ENCODE measurements at places on chromosomes 1 and 21.

DNA sequence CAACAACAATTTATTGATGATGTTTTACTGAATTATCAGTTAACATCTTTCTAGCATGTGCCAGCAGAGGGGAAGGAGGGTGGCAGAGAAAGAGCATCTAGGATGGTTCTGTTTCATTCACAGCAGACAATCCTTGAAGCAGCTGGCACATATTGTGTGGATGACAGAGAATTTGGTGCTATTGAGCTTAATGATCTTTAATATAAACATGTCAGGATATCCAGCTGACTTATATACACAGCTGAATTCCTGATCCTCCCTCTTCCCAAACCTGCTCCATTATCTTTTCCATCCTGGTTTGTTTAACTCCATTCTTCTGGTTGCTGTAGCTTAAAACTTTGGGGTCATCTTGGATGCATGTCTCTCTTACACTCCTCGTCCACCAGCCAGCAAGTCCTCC lies 218.6 kb downstream of the CACNA1E start:
- DNase-seq = no peak

DNA sequence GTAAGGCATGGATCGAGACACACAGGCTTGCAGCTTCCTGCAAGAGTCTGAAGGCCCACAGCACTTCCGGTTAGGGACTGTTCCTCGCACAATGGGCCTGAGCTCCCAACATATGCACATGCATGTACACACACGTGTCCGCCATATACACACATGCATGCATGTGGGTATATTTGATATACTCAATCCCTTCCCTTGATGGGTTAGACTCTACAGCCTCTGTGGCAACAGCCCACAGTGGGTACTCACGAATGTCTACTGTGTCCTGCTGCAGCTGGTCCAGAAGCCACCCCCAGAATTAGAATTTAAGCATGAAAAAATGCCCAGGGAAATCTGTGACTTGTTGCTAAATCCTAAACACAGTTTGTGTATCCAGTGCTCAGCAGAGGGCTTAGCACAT lies 9.9 kb downstream of the F3 start:
- DNase-seq = no peak

- no peak for DNase-seq
Observed at GRCh38 chr1:197914510-197914909, 2.7 kb upstream of the LHX9 start.

GRCh38 chr1:119372503-119373086 lies 4.0 kb downstream of the HAO2 start:
- peak; percentile 83 for DNase-seq

DNA sequence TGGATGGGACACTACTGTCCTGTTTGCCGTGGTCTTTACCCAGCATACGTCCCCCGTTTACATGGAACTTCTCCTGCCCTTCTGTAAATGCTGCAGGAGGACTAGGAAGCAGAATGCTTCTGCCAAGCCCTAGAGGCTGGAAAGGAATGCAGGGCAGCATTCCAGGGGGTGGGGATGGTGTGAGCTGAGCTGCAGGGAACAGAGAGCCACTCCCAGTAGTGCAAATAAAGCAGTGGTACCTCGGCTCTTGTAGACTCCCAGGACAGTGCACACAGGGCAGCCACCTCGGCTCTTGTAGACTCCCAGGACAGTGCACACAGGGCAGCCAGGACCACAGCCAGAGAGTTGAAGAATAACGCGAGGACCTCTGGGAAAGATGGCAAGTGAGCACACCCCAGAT lies 35.4 kb downstream of the PTPRU start:
- DNase-seq = no peak

DNA sequence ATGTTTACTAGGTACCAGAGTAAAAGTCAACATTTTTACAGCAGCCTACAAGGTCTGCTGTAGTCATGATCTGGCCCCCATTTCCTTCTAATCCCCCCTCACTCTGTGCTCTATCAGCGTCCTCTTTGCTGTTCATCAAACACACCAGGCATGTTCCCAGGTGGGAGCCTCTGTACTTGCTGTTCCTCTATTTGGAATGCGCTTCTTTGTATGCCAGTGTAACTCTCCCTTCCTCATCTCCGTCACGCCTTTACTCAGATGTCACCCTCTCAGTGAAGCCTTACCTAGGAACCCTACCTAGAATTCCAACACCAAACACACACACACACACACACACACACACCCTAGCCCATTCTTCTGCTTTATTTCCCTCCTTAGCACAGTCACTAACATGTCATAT lies 21.0 kb downstream of the TP53BP2 start:
- no peak for DNase-seq

GRCh38 chr1:20896826-20897225 lies 109.7 kb upstream of the HP1BP3 start:
- no peak for DNase-seq

DNA sequence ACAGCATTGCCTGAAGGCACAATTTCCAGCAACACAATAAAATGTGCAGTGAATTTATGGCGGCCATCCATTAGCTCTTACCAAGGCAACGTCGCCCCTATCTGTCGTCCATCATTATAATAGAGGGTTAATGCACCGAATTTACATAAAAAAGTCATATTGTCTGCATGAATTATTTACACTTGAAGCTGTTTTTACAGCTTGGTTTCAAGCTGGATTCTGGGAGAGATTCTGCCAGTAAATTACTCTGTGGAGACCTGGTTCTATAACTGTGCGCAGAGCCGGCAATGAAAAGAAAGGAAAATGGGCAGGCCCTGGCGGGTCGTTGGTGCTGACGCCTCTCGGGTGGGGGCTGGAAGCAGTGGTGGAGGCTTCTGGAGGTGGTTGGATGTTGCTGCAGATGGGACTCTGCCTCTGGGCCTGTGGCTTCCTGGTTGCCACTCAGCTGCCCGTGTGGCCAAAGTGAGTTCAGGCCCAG lies 48.9 kb upstream of the POU3F1 start:
- no peak for DNase-seq

GRCh38 chr21:37232274-37233018 lies 34.7 kb downstream of the VPS26C start:
- DNase-seq = no peak

GRCh38 chr1:44655609-44656008 lies 18.7 kb downstream of the TMEM53 start:
- peak; percentile 40 for DNase-seq

DNA sequence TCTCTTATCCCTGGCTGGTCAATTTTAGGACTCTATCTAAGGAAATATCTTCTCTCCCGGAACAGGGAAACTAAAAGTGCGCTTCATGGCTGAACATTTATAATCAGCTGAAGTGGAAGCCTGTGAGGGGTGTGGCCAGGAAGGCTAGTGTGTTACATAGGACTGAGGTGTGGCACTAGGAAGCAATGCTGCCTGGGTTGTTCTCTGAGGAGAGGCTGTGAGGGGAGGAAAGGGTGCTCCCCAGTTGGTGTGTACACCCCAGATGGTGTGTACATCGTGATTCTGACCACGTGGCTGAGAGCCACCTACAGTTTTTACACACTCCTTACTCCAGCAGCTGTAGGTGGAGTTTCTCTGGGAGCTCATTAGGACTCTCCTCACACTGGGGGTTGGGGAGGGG lies 16.3 kb downstream of the NTPCR start:
- no peak for DNase-seq

- no peak for DNase-seq
Observed at GRCh38 chr1:3656450-3657095, 4.3 kb downstream of the TP73 start.

DNA sequence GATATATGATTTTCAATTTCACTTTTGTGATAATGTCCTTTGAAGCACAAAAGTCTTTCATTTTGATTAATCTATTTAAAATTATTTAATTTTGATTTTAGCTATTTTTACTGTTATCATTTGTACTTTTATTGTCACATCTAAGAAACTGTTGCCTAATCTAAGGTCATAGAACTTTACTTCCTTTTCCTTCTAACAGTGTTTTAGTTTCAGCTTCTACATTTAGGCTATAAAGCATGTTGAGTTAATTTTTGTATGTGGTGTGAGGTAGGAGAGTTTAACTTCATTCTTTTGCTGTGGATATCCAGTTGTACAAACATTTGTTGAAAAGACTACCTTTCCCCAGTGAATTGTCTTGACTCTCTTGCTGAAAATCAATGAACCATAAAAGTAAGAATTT lies 204.5 kb downstream of the TM2D1 start:
- DNase-seq = no peak

Measured in NCI-H524 (cell line).